ENCODE measurements at places on chromosomes 3 and 15.

GRCh38 chr3:30770387-30770786 lies 124.1 kb downstream of the GADL1 start:
- DNase-seq = no peak

- DNase-seq = peak; percentile 29
Observed at GRCh38 chr3:42755681-42756578, 17.1 kb downstream of the CCDC13 start.

DNA sequence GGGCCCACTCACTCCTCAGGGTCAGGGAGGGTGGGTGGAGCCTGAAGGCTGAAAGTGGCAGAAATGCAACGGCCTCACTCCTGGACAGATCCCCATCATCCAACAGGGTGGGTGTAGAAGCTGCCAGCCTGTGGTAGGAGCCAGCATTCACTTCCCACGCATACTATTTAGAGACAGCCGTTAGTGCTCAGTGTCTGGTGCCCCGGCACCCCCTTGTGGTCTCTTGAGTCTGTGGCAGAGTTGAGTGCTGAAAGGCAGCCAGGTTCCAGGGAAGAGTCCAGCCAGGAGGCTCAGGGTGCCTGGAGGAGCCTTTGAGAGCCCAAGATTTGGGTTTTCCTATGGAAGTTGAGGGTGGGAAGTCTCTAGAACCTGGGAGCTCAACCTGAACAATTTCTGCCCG lies 2.1 kb upstream of the GNAT1 start:
- DNase-seq = peak; percentile 43

- no peak for DNase-seq
Observed at GRCh38 chr3:126414961-126415660, 20.4 kb downstream of the CFAP100 start.

DNA sequence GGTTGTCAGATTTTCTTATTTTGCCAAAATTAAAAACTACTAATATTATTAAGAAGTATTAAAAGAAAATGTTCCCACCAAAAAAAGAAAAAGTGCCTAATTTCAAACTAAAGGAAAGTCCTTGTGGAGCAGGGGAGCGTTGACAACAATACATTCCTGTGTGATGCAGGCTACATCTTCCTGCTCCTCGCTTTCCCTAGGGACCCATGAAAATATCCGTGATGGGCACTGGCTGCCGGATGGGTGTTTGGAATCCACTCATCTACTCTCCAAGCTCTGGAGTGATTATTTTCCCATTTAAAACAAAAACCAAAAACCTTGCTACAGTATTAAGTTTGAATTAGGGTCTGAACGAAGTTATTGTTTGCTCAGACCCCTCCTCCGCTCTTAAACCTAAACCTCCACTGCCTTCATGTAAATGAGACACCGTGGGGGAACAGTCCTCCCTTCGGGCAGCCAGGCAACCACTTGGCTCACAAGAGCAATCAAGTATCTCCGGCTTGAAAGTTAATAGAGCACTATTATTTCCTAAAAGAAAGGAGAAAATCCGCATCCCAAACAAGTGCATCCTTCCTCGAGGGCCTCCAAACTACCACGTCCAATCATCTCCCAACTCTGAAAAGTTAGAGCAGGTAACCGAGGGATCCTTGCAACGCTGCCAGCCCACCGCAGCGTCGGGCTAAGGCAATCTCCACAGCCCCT lies 1.5 kb downstream of the ITGB5 start:
- DNase-seq = no peak

- no peak for DNase-seq
Observed at GRCh38 chr15:28981351-28981720, 95.6 kb downstream of the APBA2 start.

DNA sequence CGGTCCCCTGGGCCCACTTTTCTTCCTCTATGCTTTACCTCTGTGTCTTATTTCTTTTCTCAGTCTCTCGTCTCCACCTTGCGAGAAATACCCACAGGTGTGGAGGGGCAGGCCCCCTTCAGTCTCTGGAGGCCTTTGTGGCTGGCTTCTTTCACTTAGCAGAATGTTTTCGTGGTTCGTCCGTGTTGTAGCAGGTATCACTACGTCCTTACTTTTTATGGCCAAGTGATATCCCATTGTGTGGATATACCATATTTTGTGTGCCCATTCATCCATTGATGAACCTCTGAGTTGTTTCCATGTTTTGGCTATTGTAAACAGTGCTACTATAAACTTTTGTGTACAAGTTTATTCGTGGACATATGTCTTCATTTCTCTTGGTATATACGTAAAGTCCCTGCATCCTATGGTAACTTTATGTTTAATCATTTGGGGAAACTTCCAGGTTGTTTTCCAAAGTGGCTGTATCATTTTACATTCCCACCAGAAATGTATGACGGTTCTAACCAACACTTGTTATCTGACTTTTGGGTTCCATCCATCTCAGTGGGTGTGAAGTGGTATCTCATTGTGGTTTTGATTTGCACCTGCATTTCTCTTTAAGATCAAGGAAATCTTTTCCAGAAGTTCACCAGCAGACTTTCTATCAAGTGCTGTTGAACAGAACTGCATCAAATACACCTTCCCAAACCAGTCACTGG lies 5.6 kb downstream of the PIGZ start:
- no peak for DNase-seq

DNA sequence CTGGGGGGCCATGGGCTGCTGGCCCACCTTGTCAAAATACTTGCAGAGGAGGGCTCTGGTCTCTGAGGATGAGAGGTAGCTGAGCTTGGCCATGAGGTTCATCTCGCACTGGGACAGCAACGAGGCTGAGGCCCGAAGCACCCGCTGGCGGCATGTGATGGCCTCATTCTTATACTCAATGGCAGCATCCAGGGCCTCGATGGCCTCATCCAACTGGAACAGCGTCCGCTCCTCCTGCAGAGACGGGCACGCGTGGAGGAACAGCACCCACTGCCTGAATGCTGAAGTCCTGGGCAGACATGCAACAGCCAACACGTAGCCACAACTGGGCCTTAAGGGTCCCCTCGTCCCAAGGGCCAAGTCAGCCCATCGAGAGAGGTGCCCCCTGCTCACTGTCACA lies 25.0 kb downstream of the KIF7 start:
- no peak for DNase-seq

DNA sequence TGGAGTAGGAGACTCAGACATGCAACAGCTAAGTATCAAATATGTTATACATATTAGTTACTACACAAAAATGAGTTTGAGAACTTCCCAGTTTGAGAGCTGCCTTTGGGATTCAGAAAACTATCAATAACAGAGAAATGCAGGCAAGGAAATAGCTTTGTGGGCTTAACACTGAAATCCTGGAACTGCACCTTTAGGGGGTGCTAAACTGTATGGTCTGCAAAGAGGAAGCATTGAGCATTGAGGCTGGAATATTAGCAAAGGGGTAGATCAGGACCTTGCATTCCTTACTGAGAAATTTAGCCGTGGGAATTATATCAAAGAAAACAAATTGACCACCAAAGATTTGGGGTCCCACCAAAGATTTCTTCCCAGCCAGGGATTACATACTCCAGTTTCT lies 580.0 kb downstream of the ZNF385D start:
- no peak for DNase-seq

GRCh38 chr3:141807277-141808033 lies 44.2 kb downstream of the GRK7 start:
- no peak for DNase-seq

DNA sequence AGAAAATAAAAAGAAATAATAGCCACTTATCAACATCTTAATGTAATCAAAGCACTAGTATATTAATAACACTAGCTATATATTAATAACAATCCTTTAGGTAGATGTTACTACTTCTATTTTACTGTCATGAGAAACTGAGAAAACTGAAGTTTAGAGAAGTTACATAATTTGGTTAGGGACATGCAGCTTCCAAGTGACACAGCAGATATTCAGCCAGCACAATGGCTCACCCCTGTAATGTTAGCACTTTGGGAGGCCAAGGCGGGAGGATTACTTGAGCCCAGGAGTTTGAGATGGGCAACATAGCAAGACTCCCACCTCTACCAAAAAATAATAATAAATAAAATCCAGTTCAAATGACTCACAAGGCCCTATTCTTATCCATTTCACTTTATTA lies 1.9 kb upstream of the UBR1 start:
- no peak for DNase-seq

- no peak for DNase-seq
Observed at GRCh38 chr3:181955566-181955965, 243.8 kb downstream of the SOX2 start.

GRCh38 chr3:193240436-193240849 lies 579 bp upstream of the PLAAT1 start:
- no peak for DNase-seq

GRCh38 chr15:79171320-79172031 lies 80.9 kb upstream of the RASGRF1 start:
- no peak for DNase-seq

DNA sequence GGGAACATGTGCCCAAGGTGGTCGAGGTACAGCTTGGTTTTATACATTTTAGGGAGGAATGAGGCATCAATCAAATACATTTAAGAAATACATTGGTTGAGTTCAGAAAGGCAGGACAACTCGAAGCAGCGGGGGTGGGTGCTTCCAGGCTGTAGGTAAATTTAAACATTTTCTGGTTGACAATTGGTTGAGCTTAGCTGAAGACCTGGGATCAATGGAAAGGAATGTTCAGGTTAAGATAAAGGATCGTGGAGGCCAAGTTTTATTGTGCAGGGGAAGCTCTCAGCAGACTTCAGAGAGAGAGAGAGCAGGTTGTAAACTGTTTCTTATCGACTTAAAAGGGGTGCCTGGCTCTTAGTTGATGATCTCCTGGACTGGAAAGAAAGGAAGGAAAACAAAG lies 11.3 kb downstream of the CPN2 start:
- no peak for DNase-seq

- DNase-seq = no peak
Observed at GRCh38 chr15:63395730-63396151, 14.1 kb upstream of the CA12 start.

DNA sequence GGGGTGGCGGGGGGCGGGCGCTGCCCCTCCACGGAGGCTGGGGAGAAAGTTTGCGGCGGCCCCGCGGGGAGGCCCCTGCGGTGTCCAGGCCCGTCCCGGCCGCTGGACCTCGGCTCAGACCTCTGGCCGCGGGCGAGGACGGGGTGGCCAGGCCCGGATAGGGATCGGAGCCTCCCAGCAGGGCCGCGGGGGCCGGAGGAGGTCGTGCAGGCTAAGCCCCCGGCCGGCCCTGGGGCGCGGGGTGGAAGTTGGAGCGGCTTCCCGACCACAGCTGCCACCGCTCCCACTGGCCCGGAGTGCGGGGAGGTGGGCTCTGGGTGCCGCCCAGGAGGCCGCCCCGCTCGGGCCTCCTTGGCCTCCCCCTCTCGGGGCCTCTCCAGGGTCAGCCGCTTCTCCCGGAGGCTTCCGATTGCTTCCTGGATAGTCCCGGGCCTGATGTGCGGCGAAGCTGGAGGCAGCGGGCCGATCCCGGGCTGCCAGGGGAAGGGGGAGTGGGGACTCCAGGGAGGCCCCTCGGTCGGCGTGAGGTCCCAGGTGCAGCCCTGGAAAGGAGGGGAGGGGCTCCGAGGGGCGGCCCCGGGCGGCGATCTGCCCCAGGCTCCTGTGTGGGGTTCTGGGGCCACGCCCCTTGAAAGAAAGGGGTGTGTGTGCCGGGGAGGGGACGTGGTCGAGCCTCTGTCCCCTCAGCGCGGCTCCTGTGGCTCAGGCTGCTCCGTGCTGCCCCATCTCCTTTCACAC lies 907 bp downstream of the PLXNA1 start:
- DNase-seq = no peak

GRCh38 chr15:59104602-59104911 lies 389 bp upstream of the CCNB2 start:
- no peak for DNase-seq

DNA sequence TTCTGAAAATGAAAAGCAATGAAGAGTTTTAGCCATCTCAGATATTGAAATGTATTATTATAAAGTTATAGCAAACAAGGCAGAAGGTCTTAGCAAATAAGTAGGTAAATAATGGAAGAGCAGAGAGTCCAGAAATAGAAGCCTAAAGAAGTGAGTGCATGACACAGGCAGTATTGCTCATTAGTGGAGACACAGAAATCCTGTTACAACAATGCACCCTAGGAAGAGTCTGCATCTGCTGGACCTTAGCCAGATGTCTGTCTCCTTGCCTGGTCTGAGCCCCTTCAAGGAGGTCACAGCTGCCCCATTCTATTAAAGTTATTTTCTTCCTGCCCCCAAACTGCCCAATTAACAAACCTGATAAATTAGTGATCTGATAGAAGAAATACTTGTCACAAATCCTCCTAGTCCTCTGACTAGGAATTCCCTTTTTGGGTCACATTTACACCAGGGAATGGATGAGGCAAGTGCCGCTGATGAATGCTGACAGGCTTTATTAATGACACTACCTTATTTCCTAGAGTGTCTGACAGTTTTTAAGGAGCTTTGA lies 51.9 kb downstream of the HOMER2 start:
- DNase-seq = no peak

DNA sequence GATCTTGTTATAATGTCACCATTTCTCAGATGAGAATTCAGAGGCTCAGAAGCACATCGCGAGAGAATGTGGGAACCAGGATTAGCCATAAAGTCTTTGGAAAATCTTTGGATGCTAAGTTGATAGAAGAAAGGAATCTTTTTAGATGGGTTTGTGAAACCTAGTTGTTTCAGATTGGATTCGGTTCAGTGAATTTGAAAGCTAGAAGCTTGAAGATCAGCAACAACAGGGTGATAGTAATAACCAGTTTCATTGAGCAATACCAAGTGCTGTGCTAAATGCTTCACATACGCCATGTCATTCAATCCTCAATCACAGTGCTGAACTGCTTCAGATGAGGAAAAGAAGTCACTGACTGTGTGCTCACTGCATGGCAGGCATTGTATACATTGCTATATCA lies 47.4 kb upstream of the MITF start:
- no peak for DNase-seq

- no peak for DNase-seq
Observed at GRCh38 chr3:143657391-143657790, 190.9 kb downstream of the SLC9A9 start.

DNA sequence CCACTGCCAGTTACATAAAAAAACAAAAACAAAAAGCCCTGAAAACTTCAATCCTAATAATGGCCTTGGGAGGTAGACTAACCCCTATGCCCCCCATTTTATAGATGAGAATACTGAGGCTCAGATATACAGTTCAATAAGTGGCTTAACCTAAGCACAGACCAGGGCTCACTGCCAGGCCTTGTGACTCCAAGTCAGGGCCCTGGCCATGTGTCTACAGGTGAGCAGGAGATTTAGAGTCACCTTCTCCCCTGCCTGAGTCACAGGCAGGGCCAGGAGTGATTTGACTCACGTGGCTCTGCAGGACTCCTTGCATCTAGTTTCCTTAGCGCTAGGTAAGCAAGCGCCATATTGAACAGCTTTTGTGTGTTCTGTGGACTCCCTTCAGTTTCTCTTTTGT lies 98.6 kb upstream of the ETV5 start:
- no peak for DNase-seq

DNA sequence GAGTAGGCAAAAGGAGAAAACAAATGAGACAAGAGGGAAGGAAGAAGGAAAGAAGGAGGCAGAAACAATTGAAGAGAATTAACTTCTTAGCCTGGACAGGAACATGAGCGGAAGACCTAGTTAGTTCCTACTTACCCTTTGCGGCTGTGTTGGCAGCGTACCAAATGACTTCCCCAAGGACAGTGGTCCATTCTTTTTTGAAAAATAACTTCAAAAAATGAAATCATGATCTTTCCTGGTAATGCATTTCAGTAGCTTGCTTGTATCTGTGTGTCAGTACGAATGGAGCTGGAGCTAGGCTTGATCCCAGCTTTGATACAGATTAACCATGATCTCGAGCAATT lies 41.5 kb upstream of the CFAP161 start:
- DNase-seq = no peak
